ENCODE measurements at places on chromosomes 1 and 21.

DNA sequence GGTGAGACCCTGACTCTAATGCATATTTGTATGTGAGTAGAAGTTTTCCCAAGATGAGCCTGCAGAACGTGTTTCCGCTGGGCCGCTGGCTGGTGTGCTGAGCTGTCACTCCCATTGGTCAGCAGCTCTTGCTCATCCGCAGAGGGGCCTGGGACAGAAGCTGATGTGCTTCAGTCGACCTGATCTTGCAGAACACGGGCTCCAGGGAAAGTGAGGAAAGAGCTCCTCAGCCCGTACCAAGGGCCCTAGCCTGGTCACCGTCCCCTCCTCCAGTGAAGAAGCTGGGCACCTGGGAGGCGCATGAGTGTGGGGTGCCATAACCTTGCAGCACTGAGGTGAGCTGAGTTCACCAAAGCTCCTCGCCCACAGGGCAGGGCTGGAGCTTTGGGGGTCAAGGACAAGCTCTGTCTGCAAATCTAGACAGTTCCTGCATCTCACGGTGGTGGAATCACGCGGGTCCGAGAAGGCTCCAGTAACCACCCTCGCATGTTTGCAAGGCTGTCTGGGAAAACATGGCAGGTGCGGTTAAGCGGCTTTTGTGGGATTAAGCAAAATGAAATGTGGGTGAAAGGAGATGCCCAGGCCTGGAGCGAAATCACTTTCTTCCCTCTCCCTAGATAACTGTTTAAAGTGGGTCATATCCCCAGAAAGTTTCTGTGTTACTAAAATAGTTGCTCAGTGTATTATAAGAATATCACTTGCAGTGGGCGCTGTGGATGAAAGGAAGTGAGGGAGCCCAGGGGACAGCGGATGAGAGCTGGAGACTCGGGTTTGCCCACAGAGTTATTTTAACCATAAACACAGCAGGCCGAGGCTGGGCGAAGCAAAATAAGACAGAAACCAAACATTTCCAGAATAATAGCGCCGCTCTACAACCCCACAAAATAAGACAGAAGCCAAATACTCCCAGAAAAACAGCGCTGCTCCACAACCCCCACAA, 33.1 kb upstream of the LRRC3 start:
- peaks cover 2% of the 10 kb centered on the region for H3K27me3 ChIP-seq
- H3K36me3 ChIP-seq: no peaks in the 10 kb centered on the region
- H3K4me3 ChIP-seq: no peak overlapping the region
- H3K4me1 ChIP-seq: no peaks in the 10 kb centered on the region
- DNase-seq: no peak
- no peak overlapping the region for H3K27ac ChIP-seq

DNA sequence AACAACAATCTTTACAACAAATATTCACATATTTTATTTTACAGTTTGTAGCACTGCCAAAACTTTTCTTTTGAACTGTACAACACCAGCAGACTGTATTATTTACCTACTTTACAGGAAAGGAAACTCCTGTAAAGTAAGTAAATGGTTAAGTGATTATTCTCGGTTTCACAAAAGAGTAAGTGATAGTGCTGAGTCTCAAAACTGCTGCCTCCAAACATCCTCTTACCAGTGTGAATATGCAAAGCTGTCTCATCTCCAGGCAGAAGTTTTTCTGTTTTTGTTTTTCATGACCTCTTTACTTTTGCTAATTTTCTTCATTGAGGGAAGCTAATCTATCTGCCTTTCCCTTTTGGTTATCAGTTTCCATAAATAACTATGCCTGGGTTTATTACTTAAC, 286.7 kb downstream of the SRGAP2C start:
- no peaks in the 10 kb centered on the region for H3K36me3 ChIP-seq
- no peak overlapping the region for H3K27ac ChIP-seq
- DNase-seq: no peak

GRCh38 chr1:44662683-44663030, 11.6 kb downstream of the TMEM53 start:
- H3K4me3 ChIP-seq: no peak overlapping the region
- DNase-seq: no peak
- H3K36me3 ChIP-seq: no peaks in the 10 kb centered on the region

DNA sequence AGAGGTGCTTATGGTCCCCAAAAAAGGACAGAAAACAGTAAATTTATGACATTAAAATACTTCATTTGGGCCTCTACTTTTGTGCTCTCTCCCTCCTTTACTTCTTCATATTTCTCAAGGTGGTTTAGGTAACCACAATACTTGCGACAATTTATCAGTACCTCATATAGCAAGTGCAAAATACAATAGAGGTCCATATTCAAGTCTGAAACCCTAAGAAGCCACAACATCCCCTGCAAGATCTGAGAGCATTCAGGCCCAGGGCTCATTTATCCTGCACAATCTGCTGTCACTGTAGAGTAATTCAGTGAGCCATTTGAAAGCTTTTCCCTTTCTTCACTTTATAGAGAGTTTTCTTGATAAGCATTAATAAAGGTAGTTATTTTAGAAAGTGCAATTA, 24.2 kb upstream of the ATP6V1G3 start:
- no peaks in the 10 kb centered on the region for H3K27me3 ChIP-seq
- no peak overlapping the region for H3K27ac ChIP-seq
- no peaks in the 10 kb centered on the region for H3K36me3 ChIP-seq
- no peak for DNase-seq
- no peak overlapping the region for H3K4me3 ChIP-seq

GRCh38 chr1:208577381-208577905, 333.3 kb upstream of the PLXNA2 start:
- no peaks in the 10 kb centered on the region for H3K36me3 ChIP-seq
- no peaks in the 10 kb centered on the region for H3K4me1 ChIP-seq
- H3K27ac ChIP-seq: no peak overlapping the region
- H3K4me3 ChIP-seq: no peak overlapping the region
- H3K27me3 ChIP-seq: no peaks in the 10 kb centered on the region
- DNase-seq: no peak
